ENCODE measurements at places on chromosomes 7 and 10.

- DNase-seq: no peak
Observed at GRCh38 chr7:110591341-110591740, 499.6 kb upstream of the LRRN3 start.

- DNase-seq: no peak
Observed at GRCh38 chr7:10122551-10123100, 851.0 kb upstream of the PHF14 start.

- no peak for DNase-seq
Observed at GRCh38 chr10:27720529-27720928, 25.1 kb downstream of the MKX start.

DNA sequence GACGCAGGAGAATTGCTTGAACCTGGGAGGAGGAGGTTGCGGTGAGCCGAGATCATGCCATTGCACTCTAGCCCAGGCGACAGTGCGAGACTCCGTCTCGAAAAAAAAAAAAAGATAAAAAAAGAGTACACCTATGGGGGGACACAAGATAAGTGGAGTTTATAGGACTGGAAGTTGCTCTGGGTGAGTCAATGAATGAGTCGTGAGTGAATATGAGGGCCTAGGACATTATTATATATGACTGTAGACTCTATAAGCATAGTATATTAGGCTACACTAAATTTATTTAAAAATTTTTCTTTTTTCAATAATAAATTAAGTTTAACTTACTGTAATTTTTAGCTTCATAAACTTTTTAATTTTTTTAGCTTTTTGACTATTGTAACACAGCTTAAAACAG is 19.4 kb upstream of the SGCE start:
- no peak for DNase-seq

DNA sequence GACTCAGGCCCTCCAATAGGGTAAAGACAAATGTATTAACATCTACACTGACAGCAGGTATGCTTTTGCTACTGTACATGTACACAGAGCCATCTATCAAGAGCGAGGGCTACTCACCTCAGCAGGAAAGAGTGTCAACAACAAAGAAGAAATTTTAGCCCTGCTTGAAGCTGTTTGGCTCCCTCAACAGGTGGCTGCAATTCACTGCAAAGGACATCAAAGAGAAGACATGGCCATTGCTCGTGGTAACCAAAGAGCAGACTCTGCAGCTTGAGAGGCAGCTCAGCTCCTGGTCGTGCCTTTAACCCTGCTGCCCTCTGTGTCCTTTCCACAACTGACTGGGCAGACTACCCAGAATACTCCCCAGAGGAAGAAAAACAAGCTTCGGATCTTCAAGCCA is 5.1 kb downstream of the AKR1B15 start:
- DNase-seq: no peak

GRCh38 chr10:62610649-62611229 is 193.8 kb upstream of the ADO start:
- no peak for DNase-seq

DNA sequence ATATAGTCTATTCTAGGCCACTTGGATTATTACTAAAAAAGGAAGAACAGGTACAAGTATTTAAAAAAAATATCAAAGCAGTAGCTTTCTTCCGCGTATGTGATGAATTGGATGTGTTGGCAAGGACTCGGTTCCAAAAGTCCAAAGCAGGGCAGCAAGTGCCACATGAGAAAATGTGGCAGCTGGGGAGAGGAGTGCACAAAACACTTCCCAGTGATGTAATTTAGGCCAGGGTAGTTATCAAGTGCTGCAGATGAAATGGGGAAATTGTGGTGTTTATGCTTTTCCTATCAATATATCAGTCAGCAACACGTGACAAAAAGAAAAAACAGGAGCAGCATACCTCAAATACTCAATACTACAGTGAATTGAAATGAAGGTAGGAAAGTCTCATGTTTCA is 7.0 kb downstream of the RHOBTB1 start:
- peak; percentile 25 for DNase-seq

GRCh38 chr7:138170959-138171703 is 94.9 kb downstream of the AKR1D1 start:
- no peak for DNase-seq

GRCh38 chr10:16949816-16950215 is 132.6 kb upstream of the RSU1 start:
- DNase-seq: no peak

GRCh38 chr10:12308736-12309375 is 40.5 kb upstream of the CAMK1D start:
- DNase-seq: no peak

- DNase-seq: no peak
Observed at GRCh38 chr10:30134171-30134945, 75.0 kb upstream of the JCAD start.

GRCh38 chr7:5629941-5630340 is 151.5 kb downstream of the RNF216 start:
- DNase-seq: no peak

DNA sequence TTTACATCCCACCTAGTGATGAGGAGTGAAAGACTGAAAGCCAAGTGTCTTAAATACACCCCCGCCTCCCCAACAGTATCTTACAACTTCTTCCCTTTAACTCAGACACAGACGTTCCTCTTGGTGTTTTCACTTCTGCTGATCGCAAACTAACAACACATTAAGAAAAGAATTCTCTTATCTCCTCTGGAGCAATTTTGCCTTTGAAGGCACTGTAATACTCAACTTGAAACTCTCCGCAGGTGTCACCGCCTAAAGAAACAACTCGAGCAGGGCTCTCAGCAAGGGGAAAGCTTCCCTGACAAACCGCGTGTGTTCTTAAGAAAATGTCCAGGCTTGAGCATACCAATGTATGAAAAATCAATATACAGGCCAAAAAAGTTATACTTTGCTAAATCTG is 452 bp downstream of the SEMA3C start:
- no peak for DNase-seq

GRCh38 chr7:90681336-90682022 is 85.4 kb downstream of the CDK14 start:
- DNase-seq: no peak

DNA sequence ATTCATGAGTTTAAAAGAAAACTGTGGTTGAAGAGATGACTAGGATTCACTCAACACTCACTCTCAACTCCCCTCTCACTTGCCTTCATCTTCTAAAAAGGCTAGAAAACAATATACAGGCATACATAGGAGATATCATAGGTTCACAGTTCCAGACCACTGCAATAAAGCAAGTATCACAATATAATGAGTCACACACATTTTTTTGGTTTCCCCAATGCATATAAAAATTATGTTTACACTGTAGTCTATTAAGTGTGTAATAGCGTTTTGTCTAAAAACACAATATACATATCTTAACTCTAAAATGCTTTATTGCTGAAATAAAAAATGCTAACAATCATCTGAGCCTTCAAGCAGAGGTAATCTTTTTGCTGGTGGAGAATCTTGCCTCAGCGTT is 104.9 kb upstream of the PDE1C start:
- DNase-seq: no peak

DNA sequence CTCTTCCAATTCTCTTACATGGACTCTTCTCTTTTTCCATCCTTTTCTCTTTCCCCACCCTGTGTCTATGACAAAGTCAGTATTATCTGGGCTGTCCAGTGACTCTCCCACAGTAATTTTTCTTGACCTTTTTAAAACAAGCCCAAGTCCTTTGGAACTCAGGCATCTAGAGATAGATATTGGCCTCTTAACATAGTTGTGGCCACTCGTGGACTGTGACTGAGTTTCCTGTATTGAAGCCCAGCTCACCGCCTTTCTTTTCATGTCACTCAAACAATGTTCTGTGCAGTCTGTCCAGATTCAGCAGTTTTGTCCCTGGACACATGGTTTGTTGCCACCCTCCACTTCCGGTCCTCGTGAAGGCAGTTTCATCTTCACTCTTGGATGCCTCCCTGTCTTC is 110.9 kb upstream of the CDC14C start:
- no peak for DNase-seq

GRCh38 chr10:11713186-11713743 is 28.9 kb upstream of the ECHDC3 start:
- no peak for DNase-seq

- no peak for DNase-seq
Observed at GRCh38 chr7:76236224-76236623, 34.5 kb downstream of the SRRM3 start.

DNA sequence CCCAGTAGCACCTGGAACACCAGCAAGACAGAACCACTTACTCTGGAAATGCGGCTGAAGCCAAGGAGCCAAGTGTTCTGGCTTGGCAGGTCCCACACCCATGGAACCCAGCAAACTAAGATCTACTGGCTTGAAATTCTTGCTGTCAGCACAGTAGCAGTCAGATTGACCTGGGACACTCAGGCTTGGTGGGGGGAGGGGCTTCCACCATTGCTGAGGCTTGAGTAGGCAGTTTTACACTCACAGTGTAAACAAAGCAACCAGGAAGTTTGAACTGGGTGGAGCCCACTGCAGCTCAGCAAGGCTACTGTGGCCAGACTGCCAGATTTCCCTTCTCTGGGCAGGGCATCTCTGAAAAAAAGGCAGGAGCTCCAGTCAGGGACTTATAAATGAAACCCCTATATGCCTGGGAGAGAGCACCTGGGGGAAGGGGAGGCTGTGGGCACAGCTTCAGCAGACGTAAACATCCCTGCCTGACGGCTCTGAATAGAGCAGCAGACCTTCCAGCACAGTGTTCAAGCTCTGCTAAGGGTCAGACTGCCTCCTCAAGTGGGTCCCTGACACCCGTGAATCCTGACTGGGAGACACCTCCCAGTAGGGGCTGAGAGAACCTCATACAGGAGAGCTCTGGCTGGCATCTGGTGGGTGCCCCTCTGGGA is 121.2 kb downstream of the MTERF1 start:
- peak; percentile 61 for DNase-seq

GRCh38 chr7:949021-949934 is 5.2 kb downstream of the ADAP1 start:
- DNase-seq: peak; percentile 14

- DNase-seq: no peak
Observed at GRCh38 chr7:116188-116981, 76.0 kb upstream of the FAM20C start.

DNA sequence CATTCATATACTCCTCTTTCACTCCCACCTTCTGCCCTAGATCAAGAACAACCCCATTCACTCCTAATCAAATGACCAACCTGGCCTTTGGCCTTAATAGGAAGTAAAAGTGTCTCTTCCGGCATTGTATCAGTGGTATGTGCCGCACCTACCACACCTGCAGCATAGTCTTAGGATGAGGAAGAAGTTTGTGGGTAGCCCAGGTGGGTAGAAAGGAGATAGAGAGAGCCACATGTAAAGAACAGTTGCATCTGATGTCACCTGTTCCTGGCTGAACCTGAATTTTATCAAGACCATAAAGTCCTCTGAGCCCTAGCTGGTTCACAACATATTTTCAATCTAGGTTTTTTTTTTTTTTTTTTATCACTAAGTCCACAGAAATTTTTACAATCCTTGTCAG is 55.5 kb upstream of the PTPN12 start:
- DNase-seq: no peak

- DNase-seq: no peak
Observed at GRCh38 chr7:81715984-81716588, 53.8 kb downstream of the HGF start.

- no peak for DNase-seq
Observed at GRCh38 chr10:31982111-31982510, 53.5 kb upstream of the ARHGAP12 start.

GRCh38 chr7:157519246-157519645 is 182.4 kb downstream of the DNAJB6 start:
- DNase-seq: peak; percentile 28

GRCh38 chr7:6649241-6649961 is 12.3 kb downstream of the ZNF316 start:
- DNase-seq: no peak

DNA sequence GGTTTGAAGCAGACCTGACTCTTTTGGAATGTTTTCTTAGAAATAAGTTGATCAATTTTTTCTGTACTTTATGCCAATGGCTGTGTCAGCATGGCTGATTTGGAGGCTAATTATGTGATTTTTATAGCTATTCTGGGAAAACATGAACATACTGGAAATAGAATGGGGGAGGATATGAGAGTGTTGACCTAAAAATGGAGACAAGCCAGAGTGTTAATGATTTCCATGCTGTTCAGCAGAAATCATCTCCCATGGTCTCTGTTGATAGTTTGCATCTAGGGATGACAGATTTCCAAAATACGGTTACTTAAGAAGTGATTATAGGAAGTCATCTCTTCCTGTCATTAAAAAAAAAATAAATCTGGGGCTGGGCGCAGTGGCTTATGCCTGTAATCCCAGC is 32.7 kb upstream of the DMTF1 start:
- DNase-seq: no peak

GRCh38 chr7:35513828-35514227 is 181.1 kb downstream of the HERPUD2 start:
- no peak for DNase-seq

DNA sequence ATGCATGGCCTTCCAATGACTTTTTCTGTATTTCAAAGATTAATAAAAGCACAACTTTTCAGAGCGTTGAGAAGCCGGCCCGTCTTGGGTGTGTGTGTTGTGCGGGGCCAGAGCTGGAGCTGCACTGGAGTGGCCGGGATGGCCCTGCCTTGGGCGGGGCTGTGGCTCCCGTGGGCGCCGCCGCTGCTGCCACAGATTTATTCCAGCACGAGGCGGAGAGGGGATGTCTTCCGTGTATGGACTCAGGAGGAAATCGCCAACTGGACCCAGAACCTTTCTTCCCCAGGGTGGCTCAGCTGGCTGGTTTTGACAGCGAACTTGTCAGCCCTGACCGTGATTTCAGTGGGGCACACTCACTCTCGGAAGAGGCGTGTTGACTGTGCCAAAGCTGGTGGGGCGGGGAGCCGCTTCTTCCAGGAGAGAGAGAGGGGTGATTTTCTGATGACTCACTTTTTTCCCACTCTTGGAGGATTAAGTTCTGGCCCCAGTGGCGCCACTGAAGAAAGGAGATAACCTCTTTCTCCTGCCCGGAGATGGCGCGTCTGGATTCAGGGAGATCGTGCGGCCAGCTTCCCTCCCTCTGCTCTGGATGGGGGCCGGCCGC is 72.4 kb downstream of the DNAJB6 start:
- no peak for DNase-seq

DNA sequence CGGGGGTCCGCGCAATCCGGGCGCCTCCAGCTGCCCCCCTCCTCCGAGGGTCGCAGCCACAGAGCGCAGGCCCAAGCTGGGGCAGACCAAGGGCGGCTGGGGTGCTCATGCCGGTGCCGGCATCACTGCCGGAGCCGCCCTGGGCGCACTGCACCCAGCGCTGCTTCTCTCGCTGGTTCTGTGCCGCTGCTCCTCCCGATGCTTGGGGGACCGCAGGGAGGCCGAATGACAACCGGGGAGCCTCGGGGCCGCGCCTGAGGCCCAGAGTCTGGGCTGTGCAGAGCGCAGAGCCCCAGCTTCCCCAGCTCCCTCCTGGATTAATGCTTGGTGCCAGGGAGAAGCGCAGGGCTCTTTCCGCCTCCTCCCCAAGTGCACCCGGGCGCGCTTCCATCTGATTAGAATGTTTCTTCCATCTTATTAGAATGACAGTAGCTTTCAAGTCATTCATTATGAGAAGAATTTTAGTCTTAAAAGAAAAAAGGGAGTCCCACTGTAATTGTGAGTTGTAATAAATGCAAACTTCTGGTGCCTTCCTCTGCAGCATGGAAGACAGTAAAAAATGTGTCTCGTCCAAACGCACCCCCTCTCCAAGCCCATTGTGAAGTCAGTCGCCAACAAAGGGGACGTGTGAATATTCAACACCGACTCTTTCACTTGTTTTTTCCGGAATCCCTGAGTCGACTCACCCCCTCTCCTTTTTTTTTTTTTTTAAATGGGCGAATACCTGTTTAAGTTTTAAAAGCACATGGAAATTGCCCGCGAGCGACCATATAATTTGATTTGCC is 19.5 kb upstream of the PTF1A start:
- no peak for DNase-seq

GRCh38 chr10:49053053-49053997 is 62.0 kb downstream of the VSTM4 start:
- no peak for DNase-seq

Measured in right lobe of liver (tissue), 6 donors.